ENCODE measurements at places on chromosomes 4 and X.

- no peak for DNase-seq
These were observed 159.2 kb downstream of the SLC4A4 start for GRCh38 chr4:71498002-71498401.

GRCh38 chrX:69555481-69556041 lies 51.4 kb downstream of the NALF2 start:
- DNase-seq = no peak

DNA sequence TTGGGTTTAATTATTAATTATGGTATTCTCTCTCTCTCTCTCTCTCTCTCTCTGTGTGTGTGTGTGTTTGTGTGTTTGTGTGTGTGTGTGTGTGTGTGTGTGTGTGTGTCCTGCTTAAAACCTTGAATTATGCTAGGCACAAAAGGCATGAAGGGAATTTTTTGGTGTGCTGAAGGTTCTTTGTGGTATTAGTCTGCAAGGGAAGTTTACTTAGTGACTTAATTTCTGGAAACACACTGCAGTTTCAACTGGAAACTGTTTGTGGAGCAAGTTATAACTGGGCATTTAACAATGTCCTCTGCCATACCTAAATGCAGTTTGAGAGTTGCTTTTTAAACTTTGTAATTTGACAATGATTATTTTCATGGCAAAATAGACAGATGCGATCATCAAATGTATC lies 111.7 kb downstream of the FRMPD4 start:
- DNase-seq = no peak

DNA sequence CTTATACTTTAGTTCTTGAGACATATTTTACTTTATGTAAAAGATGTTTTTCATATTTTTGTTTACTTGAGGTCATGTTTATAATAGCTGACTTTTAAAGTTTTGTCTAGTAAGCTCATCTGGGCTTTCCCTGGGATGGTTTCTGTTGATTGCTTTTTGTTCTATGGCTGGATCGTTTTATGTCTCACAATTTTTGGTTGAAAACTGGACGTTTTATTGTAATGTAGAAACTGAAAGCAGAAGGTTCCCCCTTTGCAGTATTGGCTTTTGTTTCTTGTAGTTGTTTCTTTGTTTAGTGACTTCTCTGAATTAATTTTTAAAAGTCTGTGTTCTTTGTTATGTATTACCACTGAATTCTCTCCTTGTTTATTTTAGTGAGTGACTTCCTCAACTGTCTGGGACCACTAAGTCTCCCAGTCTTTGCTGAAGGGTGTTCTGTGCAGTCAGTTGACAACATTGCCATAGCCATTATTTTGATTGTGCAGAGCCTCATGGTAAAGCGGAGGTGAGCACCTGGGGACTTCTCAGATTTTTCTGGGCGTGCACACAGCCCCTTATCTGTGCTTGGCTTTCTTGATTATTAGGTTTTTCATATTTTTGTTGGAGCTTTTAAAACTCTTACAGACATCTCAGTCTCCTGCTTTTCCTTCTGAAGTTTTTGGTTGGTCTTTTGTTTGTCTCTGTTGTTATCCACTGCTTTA lies 31.0 kb downstream of the KDM6A start:
- DNase-seq = no peak

DNA sequence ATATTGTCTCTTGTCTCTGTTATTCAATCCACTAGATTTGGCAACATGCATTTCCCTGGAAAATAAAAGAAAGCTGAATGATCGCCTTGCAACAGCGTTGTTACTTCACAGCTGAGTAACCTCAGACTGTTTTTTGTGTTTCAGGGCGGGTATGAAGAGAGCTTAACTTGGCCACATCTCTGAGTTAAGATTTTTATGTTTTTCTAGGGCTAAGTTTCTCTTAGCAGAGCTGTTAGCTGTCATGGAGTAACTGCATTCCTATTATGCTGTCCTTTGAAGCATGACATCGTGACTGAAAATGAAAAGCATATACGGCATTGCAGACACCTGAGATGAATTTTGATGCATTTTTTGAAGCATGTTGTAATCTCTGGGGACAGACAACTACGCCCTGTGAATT lies 1798.9 kb downstream of the PCDH7 start:
- DNase-seq = no peak

- no peak for DNase-seq
These were observed 550.0 kb downstream of the IQCM start for GRCh38 chr4:149265645-149266044.

DNA sequence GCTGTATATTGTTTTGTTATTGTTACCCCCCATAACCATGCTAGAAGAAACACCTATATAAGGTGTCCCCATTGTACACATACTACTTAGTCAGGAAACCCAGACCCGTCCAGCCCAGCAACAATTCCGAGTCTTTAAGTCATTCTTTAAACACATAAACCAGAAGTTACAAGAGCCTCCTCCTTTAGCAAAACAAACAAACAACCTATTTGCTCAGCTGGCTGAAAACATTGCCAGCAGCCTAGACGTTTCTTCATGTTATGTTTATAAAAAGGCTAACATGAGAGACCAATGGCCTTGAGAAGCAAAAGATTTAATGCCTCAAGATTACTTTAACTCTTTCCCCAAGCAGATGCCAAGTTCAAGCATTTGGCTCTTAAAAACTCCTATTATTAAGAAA lies 1.4 kb downstream of the ACOX3 start:
- DNase-seq = no peak

GRCh38 chr4:154184238-154184637 lies 307.4 kb downstream of the DCHS2 start:
- no peak for DNase-seq

DNA sequence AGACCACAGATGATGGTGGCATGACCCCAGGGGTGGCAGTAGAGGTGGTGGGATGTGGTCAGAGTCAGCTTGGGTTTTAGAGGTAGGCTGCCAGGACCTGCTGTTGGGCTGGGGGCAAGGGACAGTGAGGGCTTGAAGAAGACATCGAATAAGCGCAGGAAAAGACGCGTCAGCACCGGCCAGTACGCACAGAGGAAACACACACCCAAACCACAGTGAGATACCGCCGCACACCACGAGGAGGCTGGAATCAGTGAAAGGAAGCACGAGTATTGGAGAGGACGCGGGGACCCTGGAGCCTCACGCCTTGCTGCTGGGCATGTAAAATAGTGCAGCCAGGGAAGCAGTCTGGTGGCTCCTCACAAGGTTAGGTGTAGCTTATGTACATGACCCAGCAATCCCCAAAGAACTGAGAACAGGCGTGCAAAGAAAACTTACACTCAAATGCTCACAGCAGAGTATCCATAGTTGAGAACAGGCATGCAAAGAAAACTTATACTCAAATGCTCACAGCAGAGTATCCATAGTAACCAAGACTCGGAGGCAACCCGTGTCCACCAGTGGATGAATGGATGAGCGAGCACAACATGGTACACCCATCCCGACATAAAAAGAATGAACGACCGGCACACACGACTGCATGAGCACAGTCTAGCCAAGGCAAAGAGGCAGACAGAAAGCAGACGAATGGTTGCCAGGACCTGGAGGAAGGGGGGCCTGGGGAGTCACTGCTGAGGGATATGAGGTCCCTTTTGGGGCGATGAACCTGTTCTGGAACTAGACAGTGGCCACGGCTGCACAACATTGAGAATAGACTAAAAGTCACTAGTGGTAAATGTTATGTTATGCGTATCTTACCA lies 13.3 kb downstream of the PDZD4 start:
- no peak for DNase-seq

GRCh38 chr4:69156913-69157312 lies 57.6 kb downstream of the UGT2B11 start:
- no peak for DNase-seq

- no peak for DNase-seq
These were observed 97.6 kb downstream of the CPE start for GRCh38 chr4:165476214-165477098.
